Activated CD4-positive, alpha-beta memory T cell treated with anti-CD3 and anti-CD28 coated beads for 36 hours (primary cell): ENCODE measurements at places on chromosomes 2 and 18. TPM values are rescaled to one million over a fixed set of nuclear protein-coding genes. Genes with fewer than 3 reads are reported as not detected.

Gene PROKR1
- total RNA-seq = not detected

GRCh38 chr2:231336236-231336635 is 59.3 kb upstream of the B3GNT7 start:
- no peak overlapping the region for H3K27ac ChIP-seq
- H3K4me3 ChIP-seq = no peak overlapping the region
- no peaks in the 10 kb centered on the region for H3K4me1 ChIP-seq
- no peaks in the 10 kb centered on the region for H3K27me3 ChIP-seq
- no peak for DNase-seq

DNA sequence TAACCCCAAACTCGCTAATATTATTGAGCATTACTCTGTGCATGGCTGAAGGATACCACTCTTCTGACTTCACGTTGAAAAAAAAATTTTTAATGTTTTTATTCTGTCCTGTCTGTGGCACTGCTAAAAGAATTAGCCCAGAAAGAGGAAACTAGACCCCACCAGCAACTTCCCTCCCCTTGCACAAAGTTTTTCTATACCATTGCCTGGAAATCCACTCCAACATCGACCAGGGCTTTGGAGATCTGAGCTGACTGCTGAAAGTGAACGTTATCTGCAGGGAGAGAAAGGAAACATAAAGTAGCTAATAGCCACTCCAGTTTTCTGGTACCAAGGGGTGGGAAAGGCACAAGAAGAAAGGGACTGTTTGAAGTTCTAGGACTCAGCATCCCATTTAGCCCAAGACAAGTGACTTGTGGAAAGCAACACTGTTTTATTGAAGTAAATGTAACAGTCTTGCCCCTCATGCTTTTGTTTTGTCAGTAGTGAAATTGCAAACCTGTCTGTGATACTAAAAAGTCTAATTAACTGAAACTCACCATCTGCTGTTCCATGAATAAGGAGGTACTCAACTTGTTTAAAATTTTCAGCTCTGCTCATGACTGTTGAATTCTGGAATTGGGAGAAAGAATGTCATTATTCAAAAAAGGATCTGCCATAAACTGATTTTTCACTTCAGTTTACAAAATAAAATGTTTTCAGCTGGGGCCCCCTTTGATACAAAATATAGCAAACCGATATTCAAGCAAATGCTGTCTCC is 79.1 kb downstream of the DPP4 start:
- H3K4me3 ChIP-seq = peak overlapping the region; percentile 59
- peak overlapping the region; percentile 92 for H3K27ac ChIP-seq
- H3K36me3 ChIP-seq = peaks cover 16% of the 10 kb centered on the region
- no peaks in the 10 kb centered on the region for H3K27me3 ChIP-seq

DNA sequence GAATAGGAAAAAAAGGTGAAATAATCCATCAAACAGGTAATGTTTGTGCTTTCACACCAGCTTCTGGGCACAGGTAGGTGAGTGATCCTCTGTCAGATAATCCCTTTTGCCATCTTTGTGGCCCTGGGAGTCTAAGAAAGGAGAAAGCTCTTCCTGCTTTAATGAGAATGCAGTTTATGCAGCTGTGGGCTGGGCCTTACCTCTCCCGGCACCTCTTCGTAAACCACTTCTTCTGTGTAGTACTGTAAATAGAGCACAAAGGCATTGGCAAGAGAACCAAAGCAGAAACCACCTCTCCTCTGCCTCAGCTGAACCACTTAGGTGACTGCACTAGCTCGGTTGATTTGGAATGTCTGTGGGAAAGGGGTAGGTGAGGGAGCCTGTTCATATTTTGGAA is 4.9 kb downstream of the NEB start:
- H3K27me3 ChIP-seq = peaks cover 2% of the 10 kb centered on the region
- H3K4me3 ChIP-seq = no peak overlapping the region
- H3K27ac ChIP-seq = no peak overlapping the region
- no peaks in the 10 kb centered on the region for H3K36me3 ChIP-seq
- no peak for DNase-seq
